ENCODE measurements at places on chromosomes 12 and 14.

- no peak for DNase-seq
Measured at GRCh38 chr12:92341065-92341668, 195.5 kb upstream of the BTG1 start.

DNA sequence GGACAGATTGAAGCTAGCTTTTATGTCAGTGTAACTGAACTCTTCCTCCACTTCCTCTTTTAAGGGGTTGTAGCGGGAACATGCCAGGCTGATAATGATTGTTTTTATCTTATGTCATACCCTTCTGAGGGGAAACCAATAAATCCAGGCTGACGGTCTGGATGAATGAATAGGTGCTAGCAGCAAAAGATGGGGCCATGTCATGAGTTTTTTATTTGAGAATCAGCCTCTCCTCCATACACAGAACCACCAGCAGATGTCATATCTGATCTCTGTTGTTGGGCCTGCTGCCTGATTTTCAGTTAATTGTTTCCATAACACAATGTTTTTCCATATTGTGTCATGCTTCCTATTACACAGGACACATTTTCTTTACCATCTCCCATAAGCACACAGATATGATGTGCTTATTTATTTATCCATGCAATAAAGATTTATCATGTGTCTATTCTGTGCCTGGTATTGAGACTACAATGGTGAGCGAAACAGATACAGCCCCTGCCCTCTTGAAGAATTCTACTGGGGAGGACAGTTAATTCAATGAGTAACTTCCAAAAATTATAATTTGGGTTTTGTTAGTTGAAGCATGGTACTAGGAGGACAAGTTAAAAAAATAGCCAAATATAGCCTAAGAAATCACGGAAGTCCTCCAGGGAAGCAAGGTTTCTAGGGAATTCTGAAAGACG is 33.6 kb upstream of the CRY1 start:
- peak; percentile 66 for DNase-seq

DNA sequence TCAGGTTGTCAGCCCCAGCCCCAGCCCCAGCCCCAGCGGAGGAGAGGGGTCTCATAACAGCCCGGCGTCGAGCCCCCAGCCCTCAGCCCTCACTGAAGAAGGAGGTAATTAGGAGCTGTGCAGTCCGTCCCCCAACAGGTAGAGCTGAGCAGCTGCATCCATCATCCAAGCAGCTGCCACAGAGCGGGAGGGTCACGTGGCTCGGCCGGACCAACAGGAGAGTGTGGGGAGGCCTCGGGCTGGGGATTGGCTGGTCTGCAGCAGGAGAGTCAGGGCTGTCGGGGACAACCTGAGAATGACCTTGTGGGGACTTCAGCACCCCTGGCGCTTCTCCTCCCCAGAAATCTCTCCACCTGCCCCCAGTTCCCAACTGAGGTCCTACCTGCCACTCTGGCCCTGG is 29.6 kb downstream of the SMUG1 start:
- DNase-seq, result peak; percentile 84

DNA sequence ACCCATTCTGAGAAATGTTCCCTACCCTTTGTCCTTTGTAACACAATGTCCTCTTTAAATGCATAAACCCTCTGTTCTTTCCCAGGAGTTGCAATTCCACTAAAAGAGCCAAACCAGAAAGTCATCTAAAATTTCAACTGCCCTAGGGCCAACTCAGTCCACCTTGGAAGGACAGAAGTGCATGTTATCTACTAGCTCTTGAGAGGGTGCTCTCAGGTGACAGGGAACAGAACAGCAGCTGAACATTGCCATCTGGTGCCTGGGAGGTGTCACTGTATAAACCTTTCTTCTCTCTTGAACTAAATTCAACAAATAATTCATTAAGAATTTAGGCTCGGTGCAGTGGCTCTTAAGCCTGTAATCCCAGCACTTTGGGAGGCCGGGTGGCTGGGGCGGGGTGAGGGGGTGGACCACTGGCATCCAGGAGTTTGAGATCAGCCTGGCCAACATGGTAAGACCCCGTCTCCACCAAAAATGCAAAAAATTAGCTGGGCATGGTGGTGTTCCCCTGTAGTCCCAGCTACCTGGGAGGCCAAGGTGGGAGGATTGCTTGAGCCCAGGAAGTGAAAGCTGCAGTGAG is 10.3 kb upstream of the FERMT2 start:
- peak; percentile 54 for DNase-seq

GRCh38 chr12:101792046-101792931 is 38.5 kb downstream of the GNPTAB start:
- DNase-seq, result no peak

DNA sequence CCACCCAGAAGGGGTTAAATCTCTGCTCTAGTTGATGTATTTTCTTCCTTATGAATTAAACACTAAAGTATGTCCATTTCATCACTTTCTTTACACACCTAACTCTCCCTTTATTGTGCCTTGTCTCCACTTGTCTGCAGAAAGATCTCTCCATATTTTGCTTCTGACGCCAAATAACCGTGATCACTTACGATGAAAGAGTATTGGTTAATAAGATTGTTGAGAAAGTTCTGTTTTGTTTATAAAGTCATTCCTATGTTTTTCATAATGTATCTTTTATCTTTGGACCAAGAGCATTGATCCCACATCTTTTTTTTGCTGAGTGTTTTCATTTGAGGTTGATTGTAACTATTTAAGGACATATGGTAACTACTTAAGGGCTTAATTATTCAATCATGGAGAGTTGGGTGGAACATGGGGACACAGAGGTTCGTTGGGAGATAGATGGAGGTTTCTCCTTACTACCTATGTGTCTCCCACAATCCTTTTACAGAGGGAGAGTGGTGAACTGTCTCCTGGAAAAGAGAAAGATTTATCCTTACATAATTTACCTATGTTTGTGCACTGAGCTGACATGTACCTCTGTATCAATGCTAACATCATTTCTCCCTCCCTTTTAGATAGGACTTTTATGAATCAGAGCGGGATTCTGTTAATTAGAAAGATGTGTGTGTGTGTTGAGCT is 120.7 kb upstream of the SLC38A2 start:
- no peak for DNase-seq

DNA sequence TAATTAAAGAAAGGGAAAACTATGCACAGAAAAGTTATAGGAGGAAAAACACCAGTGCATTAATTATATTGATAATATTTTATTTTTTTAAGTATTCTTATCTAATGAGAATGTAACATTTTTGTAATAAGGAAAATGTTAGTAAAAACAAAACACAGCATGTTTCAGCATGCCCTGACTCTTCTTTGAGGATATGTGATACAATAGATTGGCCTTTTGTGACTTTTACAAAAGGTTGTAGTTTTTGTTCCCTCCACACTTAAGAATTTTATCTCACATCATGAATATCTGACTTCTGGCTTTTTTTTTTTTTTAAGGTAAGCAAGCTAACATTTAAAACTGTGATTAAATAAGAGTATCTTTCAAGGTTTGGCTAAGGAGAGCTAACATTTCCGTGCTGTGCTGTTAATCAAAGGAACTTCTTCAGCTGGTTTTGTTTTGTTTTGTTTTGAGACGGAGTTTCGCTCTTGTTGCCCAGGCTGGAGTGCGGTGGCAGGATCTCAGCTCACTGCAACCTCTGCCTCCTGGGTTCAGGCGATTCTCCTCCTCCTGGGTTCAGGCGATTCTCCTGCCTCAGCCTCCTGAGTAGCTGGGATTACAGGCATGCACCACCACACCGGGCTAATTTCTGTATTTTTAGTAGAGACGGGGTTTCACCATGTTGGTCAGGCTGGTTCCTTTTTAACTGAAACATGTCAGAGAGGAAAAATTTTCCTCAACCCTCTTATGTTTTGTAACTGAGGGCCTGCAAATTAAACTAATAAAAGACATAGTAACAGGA is 30.8 kb upstream of the RESF1 start:
- DNase-seq, result no peak

GRCh38 chr12:86744547-86745212 is 488.5 kb upstream of the MGAT4C start:
- DNase-seq, result no peak

DNA sequence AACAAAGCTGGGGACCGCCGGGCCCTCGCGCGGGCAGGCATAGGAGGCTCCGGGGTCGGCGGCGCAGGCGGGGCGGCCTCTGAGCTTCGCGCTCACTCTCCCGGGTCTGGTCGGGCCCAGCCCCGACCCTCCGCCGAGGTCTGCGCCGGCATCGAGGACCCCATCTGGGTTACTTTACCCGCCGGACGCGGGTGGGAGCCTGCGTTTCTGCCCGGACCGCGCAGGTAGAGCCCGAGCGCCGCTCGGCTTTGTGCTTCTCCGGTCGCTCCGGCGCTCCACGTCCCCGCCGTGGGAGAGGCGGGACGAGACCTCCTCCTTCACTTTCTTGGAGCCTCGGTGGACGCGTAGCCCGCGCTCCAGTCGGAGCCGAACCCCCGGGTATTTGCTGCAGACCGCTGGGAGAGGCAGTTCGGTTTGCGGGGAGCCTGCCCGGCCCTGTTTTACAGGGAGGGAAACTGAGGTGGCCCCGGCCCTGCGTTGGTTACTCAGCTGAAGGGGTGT is 63.2 kb downstream of the FBXL14 start:
- DNase-seq, result peak; percentile 70

- peak; percentile 30 for DNase-seq
Measured at GRCh38 chr14:61320806-61321384, 484 bp upstream of the PRKCH start.

DNA sequence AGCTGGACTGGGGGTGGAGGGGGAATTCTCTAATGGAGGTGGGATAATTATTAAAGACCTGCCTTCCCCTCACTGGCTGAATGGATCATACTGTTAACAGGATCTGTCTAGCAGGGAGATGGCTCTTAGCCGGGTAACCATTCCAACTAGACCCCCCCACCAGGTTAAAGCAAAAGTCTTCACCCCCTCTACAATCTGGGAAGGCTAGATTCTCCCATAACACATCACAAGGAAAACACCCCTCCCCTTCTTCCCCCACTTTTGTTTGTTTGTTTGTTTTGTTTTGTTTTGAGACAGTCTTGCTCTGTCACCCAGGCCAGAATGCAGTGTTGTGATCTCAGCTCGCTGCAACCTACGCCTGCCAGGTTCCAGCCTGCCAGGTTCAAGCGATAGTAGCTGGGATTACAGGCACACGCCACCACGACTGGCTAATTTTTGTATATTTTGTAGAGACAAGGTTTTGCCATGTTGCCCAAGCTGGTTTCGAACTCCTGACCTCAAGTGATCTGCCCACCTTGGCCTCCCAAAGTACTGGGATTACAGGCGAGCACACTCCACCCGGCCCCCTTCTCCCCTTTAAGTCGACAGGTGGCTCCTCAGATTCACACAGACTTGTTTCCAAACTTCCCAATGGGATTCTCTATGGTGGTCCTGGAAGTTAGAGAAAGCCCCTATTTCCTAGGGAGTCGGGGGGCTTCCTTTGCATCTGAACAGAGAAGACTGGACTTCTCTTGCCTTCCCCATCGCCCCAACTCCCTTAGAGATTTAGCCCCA is 3.5 kb upstream of the BAZ2A start:
- no peak for DNase-seq

DNA sequence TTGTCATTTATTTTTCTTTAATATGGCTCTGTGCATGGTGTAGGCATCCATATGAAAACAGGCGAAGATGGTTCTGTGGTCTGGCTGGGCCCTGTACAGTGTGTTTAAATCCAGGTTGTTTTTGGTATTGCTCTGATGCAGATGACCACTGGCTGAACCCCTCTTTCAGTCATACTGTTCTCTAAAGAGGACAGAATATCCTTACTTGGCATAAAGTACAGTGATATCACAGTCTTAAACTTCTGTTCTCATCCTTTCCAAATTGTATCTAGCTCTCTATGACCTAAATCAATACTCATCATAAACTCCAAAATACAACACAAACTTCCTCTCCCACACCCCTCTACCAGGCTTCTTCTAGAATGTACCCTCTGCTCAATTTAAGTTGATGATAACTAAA is 252.7 kb upstream of the FAR2 start:
- no peak for DNase-seq

DNA sequence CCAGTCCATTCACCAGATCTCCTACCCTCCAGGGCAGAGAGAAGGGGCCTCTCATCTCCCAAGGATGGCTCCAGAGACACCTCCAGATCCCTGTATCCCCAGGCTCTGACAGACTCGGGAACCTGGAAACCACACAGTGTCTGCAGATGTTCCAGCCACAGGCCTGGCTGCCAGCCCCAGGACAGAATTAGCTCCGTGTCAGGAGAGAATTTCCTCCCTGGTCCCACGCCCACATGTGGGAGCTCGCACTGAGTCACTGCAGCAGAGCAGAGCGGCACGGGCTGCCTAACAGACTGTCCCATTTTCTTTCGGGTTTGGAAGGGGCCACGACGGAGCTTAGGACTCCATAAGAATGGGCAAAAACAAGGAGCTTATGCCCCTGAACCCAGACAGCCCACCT is 33.6 kb downstream of the CMKLR1 start:
- peak; percentile 60 for DNase-seq

DNA sequence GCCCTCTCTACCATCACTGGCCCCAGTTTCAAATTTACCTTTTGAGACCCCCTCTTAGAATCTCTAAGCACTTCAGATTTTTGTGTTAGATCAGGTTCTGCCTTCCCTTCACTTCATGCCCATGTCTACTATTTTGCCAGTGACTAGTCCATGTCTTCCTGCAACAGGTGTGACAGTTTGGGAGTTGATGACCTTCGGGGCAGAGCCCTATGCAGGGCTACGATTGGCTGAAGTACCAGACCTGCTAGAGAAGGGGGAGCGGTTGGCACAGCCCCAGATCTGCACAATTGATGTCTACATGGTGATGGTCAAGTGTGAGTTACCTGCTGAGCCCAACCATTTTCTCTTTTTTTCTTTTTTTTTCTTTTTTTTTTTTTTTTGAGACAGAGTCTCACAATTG is 5.8 kb upstream of the PA2G4 start:
- no peak for DNase-seq

GRCh38 chr12:109555431-109556315 is 17.6 kb downstream of the MMAB start:
- DNase-seq, result no peak

Measured in eye (tissue), 1 donor.